ENCODE measurements at places on chromosomes 1 and 21.

DNA sequence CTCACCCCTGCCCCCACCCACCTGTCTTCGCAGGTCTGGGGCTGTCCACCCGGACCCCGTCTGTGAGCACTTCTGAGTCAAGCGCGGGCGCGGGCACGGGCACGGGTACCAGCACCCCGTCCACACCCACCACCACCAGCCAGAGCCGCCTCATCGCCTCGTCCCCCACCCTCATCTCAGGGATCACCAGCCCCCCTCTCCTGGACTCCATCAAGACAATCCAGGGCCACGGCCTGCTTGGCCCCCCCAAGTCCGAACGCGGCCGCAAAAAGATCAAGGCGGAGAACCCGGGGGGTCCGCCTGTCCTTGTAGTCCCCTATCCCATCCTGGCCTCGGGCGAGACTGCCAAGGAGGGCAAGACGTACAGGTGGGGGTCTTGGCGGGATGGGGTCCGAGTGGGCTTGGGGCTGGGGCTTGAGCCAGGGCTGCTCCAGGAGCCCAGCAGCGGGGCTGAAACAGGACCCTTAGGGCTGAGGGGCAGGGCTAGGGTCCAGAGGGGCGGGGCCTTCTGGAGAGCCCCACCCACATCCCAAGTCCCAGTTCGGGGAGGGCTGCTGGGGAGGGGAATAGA is 23.9 kb downstream of the ZNF362 start:
- DNase-seq = no peak

DNA sequence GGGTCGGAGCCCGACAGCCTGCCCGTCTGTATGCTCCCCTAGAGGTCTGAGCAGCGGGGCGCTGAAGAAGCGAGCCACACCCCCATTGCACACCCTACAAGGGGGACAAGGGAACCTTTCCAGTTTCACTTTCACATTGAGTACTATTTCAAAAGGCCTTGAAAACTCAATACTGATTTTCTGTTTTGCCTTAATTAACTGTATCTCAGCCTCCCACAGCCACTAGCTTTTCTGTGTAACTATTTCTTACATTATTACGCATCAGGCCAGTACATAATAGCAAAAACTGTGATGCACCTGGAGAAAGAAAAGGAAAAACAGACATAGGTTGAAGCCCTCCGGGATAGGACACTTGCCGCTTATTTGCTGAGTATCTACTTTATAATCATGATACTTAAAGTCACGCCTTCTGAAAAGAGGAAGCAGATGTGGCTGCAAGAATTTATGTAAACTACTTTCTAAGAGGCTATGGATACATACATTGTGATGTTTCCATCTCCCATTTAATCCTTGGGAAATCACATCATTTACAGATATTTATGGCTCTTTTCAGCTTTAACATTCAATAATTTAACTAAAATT is 1719.5 kb downstream of the MRPL39 start:
- DNase-seq = peak; percentile 10

GRCh38 chr1:205921570-205921909 is 21.7 kb downstream of the SLC26A9 start:
- no peak for DNase-seq

DNA sequence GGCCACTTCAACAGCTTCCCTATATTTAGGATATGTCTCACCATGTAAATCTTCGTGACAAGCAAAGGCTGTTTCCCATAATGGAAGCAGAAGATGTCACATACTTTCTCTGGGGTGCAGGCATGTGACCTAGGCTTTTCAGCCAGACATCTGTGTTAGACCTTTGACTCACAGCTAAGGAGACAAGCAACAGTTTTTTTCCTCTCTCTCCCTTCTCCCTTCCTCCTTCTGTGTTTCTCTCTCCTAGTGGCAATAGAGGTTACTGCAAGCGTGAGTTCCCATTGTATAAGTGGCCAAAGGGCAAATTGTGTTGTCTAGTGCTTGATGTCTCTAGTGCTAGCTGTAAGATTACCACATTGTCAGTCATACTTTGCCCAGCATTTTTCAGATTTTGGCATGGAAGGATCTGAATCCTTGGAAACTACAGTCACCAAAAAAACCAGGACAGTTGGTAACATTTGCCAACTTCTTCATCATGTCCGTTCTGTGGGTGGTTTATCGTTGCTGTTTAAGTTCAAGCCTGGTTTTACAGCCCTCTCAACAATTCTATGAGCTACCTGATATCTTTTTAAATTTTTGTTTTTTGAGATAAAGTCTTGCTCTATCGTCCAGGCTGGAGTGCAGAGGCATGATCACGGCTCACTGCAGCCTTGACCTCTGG is 44.4 kb upstream of the RABGAP1L start:
- DNase-seq = no peak

DNA sequence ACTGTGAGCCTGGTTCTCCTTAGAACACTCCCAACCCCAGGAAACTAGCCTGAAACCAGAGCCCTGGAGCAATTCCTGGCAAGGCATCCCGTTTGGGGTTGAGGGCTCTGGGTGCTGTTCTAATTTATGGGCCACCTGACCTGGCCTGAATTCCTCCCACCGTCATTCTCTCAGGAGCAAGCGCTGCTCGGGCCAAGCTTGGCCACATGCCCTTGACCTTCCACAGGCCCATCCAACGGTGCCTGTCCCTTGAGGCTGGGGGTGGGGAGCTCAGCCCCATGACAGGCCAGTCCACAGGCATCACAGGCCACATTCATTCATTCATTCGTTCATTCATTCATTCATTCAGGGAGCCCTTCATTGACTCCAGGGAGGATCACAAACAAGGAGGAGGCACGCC is 5.3 kb downstream of the PADI2 start:
- DNase-seq = no peak

- no peak for DNase-seq
Measured at GRCh38 chr1:172513479-172513878, 19.5 kb upstream of the SUCO start.

DNA sequence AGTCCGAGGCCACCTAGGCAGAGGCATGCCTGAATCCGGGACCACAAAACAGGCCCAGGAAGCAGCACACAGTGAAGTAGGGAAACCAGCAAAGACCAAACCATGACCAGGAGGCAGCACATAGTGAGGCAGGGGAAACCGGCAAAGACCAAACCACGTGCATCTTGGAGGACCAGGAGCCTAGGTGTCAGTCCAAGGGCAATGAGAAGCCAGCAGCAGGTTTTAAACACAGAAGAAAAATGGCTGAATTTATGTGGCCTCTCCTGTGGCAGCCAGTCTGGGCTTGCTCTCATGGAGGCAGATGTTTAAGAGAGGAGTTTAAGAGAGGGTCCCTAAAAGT is 42.5 kb downstream of the NPHP4 start:
- DNase-seq = no peak

GRCh38 chr1:165661703-165662102 is 30.7 kb downstream of the MGST3 start:
- no peak for DNase-seq

- no peak for DNase-seq
Measured at GRCh38 chr1:180235502-180236239, 5.6 kb downstream of the LHX4 start.

DNA sequence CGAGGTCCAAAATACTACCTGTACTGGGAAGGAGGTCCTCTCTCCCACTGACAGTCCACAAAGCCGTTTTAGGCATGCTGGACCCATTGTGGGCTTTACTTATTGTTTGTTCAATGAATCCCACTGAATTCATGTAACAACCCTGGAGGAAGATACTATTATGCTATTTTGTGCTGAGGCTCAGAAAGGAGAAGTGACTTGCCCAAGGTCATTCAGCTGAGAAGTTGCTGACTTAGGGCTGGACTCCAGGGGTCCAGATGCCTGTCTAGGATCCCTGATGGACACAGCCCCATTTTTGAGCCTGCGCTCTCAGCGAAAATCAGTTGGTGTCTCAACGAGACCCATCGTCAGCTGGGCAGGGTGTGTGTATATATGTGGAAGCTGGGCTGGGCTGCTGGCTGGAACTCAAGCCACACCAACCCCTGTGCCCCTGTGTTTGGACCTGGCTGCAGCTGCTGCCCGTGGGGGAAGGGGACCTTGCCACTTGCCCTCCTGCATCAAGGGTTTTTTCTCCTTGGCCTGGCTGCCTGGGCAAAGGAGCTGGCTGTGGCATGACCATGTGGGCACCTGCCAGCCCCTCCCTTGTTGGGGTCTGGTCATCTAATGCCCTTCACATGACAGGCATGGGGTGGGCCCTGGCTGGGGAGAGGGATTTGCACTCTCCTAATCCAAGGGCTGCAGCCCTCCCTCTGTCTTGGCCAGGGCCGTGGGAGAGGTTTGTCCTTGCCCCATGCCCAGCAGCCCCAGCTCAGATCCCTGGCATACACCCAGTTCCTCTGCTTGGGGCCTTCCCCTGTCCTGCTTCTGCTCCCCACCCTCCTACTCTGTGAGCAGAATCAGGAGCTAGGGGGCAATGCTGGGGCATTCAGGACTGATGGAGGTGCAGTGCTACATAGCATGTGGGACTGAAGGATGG is 15.0 kb downstream of the KCNQ4 start:
- no peak for DNase-seq

DNA sequence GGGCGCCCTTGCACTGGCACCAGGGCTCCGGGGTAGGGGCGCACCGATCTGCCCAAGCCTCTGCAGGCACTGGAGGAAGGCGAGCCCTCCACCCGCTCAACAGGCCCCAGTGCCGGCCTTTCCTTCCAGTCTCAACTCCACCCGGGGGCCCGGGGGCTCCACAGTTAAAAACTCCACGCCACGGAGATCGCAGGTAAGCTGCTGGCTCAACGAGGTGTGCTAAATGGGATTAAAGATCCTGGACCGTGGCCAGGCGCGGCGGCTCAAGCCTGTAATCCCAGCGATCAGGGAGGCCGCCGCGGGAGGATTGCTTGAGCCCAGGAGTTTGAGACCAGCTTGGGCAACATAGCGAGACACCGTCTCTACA is 536 bp downstream of the HSF2BP start:
- DNase-seq = no peak

GRCh38 chr1:172322219-172323061 is 98.0 kb upstream of the C1orf105 start:
- no peak for DNase-seq

DNA sequence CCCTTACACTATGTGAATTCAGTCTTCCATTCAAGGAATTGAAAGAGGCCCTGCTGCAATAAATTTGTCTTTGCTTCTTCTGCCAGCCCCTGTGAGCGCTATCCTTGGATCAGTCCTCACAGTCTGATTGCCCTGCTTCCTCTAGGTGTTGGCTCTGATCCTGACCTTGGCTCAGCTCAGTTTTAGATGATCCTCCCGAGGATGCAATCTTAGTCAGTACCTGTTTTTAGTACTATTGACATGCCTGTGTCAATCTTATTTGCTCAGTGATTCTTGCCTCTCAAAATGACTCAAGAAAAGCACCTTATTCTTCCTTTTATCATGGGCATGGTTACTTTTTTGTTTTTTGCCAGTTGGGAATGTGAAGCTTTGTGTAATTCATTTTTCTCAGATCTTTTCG is 101.4 kb upstream of the KCNK1 start:
- no peak for DNase-seq

DNA sequence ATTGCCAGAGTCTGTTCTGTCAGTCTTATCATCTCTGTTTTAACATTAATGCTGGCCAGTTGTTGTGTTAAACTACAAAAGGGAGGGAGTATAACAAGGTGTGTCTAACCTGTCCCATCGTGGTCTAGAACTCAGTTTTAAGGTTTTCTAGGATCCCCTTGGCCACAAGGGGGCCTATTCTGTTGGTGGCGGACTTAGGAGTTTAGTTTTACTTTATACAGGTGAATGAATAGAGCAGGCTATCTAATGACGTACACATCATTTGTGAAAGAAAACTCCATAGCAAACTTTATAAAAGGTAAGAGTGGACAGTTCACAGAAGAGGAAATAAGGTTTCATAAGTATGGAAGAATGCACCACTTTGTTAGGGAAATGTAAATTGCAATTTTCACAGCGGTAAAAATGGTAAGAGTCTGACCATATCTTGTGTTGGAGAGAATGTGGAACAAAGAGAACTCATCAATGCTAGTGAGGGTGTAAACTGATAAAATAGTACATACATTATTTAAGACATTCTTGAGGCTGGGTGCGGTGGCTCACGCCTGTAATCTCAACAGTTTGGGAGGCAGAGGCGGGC is 2.5 kb upstream of the ATF6 start:
- DNase-seq = peak; percentile 10

All from activated effector memory CD4-positive, alpha-beta T cell treated with Interleukin-2 at 50 U/mL for 16 hours (primary cell).